K562 (cell line): ENCODE measurements at places on chromosomes 13 and 19.

GRCh38 chr19:18469069-18469846 lies 31.3 kb upstream of the ISYNA1 start:
- peak; percentile 78 for DNase-seq

GRCh38 chr13:73058432-73058735 lies 421 bp upstream of the KLF5 start:
- DNase-seq, result no peak

DNA sequence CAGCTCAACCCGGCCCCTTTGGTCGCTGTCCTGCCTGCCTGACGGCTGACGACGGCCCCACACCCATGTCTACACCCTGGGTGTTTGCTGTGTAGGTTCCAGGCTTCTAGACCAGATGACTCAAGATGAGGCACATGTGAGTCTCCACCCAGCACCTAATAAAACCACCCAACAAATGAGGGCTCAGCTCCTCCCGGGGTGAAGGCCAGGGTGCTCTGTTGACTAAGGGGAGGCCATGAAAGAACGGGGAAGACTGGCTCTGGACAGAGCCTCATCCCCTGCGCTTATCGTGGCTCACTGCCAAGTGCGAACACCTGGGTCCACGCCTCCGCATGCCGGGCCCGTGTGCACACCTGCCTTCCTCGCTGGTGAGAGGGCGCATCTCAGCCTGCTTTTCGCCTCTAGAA lies 39.6 kb downstream of the COL4A2 start:
- no peak for DNase-seq

DNA sequence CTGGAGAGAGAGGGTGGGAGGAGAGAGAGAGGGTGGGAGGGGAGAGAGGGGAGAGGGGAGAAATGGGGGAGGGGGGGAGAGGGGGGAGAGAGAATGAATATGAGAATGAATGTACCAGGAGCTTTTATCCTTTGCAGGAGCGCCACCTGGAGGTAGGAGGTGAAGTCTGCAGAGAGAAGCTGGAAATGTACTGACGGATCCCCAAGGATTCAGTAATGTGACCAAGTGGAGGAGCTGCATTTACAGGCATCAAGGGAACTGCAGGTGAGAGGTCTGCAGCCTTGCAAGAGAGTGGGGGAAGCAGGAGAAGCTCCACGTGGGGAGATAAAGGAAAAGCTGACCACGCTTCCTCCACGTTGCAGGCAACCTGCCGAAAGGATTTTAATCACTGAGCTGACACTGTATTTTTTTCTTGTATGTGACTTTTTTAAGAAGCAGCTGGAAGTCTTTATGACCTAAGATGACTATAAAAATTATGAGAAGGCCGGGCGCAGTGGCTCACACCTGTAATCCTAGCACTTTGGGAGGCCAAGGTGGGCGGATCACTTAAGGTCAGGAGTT lies 33.7 kb downstream of the VSTM1 start:
- peak; percentile 76 for DNase-seq

DNA sequence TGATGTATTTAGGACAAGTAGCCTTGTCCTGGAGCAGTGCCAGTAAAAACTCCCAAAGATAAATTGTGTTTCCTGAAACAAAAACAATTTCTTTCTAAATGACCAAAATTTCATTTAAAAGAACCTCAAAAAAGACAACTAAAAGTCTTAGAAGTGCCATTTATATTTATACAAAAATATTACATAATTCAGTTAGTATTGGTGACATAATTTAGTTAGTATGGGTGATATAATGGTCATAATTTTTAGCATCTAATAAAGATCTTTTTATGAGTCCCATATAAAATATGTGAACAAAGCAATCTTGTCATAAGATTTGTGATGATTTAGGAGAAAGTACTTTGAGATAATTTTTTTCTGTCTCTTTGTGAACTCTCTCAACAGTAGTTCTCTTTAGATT lies 76.0 kb downstream of the ELF1 start:
- no peak for DNase-seq

- DNase-seq, result no peak
These were observed 43.6 kb upstream of the UBAC2 start for GRCh38 chr13:99157046-99157445.

GRCh38 chr13:54953786-54954185 lies 1925.2 kb downstream of the OLFM4 start:
- DNase-seq, result no peak

- DNase-seq, result no peak
These were observed 21.1 kb downstream of the LATS2 start for GRCh38 chr13:21040120-21040826.

DNA sequence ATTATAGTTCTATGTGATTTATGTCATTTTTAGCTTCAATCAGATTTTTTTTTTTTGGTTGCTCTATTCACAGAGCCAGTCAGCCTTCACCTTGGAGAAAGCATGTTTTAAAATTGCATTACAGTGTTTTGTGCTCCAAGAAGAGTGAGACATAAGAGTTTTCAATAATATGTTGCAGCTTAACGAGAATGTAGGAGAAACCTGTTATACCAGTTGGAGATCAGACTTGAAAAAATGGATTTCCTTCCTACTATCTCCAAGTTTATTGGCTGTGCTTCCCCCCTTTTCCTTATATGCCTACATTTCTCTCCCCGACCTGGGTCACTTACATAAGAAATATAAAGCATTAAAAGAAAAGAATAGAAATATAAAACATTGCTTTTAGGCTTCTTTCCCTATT lies 123.9 kb upstream of the ARGLU1 start:
- no peak for DNase-seq

GRCh38 chr13:36725936-36726335 lies 52.1 kb downstream of the SERTM1 start:
- DNase-seq, result no peak

- no peak for DNase-seq
These were observed 7.1 kb upstream of the ACTN4 start for GRCh38 chr19:38640368-38640767.

- no peak for DNase-seq
These were observed 27.0 kb downstream of the SAE1 start for GRCh38 chr19:47157431-47158321.
